ENCODE measurements at places on chromosomes 11 and 22.

DNA sequence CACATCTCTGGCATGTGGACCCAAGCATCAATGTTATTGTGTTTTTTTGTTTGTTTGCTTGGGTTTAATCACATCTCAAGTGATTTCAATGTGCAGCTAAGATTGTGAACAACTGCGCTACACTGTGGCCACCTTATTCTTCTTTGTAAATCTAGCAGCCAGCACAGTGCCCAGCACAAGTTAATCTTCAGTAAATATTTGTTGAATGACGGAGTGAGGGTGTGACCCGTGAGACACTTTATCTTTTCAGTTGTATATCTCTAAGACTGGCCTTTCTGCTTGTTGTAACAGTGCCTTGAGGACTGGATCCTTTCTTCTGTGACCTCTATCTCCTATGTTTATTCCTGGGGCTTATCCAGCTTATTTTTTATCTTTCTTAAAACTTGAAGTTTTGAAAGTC lies 21.4 kb upstream of the AMOTL1 start:
- DNase-seq: no peak

DNA sequence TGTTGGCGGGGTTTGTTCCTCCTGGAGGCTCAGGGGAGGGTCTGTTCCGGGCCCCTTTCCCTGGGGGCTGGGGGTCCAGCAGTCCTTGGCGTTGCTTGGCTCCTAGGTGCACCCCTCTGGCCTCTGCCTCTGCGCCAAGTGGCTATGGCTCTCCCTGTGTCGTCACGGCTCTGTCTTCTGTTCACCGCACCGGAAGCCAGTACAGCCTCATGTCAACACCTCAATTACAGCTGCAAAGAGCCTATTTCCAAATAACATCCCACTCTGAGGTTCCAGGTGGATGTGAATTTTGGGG lies 64.8 kb downstream of the CELSR1 start:
- DNase-seq: no peak

DNA sequence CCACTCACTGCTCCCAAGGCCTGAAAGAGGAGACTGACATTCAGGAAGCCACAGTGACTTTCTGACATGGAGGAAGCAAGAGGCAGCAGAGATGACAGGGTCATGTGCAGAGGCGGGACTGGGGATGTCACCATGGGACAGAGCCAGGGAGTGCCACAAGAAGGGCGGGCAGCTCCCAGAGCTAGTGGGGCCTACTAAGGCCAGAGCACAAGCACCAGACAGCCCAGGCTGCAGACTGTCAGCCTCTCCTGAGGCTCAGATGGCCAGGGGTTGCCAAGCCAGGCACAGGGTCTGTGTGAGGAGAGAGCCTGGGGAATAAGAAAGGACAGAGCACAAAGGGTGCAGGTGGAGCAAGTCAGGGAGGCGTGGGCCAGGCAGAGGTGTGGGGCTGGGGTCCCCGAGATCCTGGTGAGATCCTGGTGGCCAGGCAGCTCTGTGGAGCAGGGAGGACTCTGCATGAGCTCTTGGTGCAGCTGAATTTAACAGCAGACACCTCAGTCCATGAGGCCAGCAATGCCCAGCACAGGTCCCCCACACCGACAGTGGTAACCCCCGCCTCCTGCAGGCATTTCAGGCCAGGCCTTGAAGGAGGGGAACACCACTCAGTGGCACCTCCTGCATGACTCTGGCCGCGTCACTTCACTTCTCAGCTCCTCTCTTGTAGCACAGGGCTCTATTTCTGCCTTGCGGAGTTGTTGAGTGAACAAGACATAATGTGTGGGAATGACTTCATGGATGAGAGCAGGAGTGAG lies 52.3 kb downstream of the SGSM3 start:
- no peak for DNase-seq

DNA sequence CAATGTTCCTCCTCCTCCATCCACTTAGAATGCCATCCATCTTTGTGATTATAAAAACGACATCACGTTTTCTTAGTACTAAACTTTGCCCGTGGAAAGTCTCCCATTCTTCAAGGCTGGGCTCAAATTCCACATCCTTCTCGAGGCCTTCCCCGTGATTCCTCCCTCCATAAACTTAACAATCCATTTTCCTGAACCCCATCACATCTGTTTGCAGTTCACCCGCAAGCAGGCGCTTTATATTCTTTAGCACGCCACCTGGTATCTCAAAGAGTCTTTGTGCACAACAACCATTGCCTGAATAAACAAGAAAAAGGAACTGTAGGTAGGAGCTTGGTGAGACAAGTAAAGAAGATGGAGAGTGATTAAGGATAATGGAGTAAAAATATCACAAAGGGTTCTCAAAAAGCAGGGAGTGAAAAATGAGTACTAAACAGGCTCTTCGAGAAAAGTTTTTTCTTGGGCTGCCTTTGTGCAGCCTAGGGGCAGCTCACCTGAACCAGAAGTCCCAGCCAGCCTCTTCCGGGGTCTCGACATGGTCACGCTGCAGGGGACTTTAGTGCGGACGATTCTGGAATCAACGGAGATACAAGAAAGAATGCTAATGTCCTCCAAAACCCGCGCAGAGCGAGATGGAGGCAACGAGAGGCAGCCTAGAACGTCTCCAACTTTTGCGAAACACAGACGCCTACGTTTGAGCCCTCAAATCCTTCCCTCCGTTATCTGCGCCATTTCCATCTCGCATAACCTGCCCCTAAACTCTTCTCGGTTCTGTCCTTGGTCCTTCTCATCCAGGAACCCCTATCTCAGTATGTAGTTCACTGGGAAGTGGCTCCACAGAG lies 585 bp downstream of the THYN1 start:
- DNase-seq: no peak

- no peak for DNase-seq
Measured at GRCh38 chr11:28086569-28086968, 21.4 kb downstream of the KIF18A start.

GRCh38 chr11:15114501-15115475 lies at the start of gene INSC:
Gene INSC, plus strand, starts transcription at chr11:15114923. Its CDS starts 34,252 bp downstream, at chr11:15149175.
- no peak for DNase-seq

GRCh38 chr11:9206496-9206895 lies 58.7 kb downstream of the DENND5A start:
- no peak for DNase-seq

GRCh38 chr22:19523240-19524169 lies 705 bp downstream of the CLDN5 start:
- DNase-seq: no peak

GRCh38 chr11:128246810-128247594 lies 340.4 kb downstream of the ETS1 start:
- no peak for DNase-seq

- DNase-seq: no peak
Measured at GRCh38 chr11:70568035-70568813, 169.9 kb downstream of the CTTN start.

- DNase-seq: no peak
Measured at GRCh38 chr11:4903484-4903883, at the start of gene OR51A7. Gene OR51A7, plus strand, starts transcription at chr11:4903783. Its CDS starts 3,587 bp downstream, at chr11:4907370.

GRCh38 chr11:133503776-133504175 lies 28.5 kb downstream of the OPCML start:
- no peak for DNase-seq

GRCh38 chr11:121946514-121946913 lies 169.5 kb downstream of the BLID start:
- no peak for DNase-seq

GRCh38 chr22:23542933-23543332 lies 37.2 kb downstream of the IGLL1 start:
- DNase-seq: no peak

DNA sequence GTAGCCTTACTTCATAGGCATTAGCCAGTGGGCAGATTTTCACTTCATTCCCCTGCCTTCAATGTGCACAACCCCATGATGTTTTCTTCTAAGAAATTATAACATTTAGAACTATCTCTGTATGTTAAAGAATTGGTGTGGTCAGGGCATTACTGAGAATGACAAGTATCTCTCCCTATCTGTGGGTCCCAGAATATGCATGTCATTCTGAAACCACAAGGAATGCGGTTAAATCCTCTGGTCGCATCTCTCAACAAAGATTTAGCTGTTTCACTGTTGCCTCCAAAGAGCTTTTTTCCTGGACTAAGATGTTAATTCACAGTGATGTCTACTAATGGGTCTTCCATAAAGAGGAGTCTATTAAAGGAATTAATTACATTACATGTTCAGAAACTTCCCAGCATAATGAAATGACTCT lies 62.7 kb downstream of the LIF start:
- no peak for DNase-seq

- no peak for DNase-seq
Measured at GRCh38 chr11:28834877-28835276, 726.7 kb downstream of the METTL15 start.

DNA sequence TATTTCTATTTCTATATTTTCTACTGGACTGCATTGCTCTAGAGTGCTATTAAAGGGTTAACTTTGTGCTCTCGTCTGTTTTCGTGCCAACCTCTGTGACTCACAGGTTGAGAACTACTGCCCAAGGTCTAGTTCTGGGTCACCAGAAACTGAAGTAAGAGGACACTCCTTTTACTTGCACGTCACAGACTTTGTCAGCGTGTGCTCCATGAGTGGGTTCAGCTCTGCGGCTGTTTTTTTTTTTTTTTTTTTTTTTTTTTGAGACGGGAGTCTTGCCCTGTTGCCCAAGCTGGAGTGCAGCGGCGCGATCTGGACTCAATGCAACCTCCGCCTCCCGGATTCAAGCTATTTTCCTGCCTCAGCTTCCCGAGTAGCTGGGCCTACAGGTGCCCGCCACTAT lies 49.8 kb downstream of the CLMP start:
- no peak for DNase-seq

DNA sequence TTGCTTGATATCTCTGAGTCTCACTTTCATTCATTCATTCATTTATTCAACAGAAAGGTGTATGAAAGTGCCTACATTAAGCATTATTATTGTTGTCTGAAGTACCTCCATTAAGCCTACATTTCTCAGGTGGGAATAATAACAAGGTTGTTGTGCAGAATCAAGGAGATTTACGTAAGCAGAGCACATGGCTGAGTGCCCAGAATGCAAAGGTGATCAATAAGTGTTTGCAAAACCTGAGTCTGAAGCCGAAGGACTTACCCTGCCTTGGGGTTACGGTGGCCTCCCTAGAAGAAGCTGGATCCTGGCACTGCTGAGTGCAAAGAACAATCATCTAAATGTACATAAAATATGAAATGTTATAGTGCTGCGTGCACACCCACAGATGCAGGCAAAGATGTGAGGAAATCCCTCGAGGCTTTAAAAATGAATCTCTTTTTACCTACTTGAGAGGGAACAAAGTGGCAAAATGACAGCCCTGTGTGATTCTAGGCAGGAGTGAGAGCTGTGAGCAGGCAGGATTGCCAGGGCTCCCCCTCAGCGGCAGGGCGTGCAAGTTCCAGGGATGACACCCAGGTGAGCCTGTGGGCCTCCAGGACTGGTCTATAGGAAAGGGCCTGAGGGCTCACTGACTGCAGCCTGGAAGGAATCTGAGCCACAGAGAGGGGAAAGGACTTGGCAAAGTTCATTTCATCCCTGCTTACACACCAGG lies 133.1 kb upstream of the TBCEL start:
- DNase-seq: no peak

GRCh38 chr11:65528819-65529350 lies 4.0 kb downstream of the SCYL1 start:
- no peak for DNase-seq

- no peak for DNase-seq
Measured at GRCh38 chr11:86243396-86243795, 1.2 kb upstream of the EED start.

DNA sequence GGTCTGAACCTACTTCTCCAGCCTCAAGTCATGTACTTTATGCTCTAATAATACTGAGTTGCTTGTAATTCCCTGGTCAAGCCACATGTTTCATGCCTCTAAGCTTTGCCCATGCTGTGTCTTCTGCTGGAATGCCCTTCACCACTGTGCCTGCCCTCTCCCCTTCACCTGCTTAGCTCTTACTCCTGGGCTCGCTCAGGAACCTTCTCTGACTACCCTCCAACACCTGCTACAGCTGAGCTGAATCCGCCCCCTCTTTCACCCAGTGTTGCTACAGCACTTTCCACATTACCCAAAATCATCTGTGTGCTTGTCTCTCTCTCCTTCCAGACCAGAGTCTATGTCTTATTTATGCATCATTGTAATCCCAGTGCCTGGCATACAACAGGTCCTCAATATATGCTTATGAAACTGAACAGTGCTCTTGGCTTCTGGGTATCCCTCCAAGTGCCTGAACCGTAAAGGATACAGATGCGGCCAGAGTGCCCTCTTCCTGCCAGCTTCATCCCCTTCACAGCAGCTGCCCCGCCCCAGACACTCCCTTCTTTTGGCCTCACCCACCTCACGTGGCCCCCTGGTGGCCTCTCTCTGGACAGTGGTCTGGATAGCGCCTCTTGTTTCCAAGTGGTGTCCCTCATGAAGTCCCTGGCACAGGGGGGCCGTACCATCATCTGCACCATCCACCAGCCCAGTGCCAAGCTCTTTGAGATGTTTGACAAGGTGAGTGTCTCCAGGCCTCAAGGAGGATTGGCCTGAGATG lies 7.1 kb downstream of the ABCG4 start:
- DNase-seq: no peak

DNA sequence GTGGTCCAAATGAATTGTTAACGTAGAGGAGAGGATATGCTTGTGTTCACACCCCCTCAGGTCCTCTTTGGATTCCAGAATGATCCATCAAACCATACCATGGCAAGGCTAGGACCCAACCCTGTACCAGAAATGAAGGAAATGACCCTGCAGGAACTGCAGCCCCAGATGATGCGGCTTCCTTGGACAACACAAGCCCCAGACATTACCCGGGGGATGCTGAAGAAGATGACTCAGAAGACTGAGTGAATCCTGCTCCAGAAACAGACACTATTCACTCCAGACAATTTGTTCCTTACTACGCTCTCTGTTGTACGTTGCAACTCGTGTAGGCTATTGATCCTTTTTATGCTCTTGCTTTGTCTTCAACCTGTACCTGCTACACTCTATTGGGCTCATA lies 15.2 kb upstream of the MTMR2 start:
- DNase-seq: no peak

- DNase-seq: no peak
Measured at GRCh38 chr11:62340269-62340901, 3.1 kb downstream of the ASRGL1 start.

- no peak for DNase-seq
Measured at GRCh38 chr22:20130319-20130718, 1.3 kb upstream of the ZDHHC8 start.

GRCh38 chr22:28792491-28793383 lies 7.6 kb downstream of the XBP1 start:
- no peak for DNase-seq

DNA sequence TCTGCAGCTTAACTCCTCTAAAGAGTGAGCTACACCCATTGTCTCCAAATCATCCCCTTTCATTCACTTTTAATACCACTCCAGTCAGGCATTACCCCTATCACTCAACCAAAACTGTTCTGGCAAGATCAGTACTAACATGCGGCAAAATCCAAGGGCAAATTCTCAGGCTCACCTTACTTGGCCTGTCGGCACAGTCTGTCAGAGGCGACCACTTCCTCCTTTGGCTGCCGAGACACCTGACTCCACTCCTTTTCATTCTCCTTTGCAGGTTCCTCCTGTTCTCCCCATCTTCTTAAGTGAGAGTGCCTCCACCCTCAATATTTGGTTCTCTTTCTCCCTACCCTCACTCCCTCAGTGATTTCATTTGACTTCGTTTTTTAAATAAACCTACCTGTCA lies 4.2 kb downstream of the C11orf91 start:
- no peak for DNase-seq
